ENCODE measurements at places on chromosomes 1 and 21.

- DNase-seq: no peak
These were observed 64.6 kb upstream of the LRP8 start for GRCh38 chr1:53392460-53392859.

GRCh38 chr1:61091455-61091854 lies 9.1 kb downstream of the NFIA start:
- DNase-seq: no peak

- DNase-seq: no peak
These were observed 74.7 kb upstream of the NGF start for GRCh38 chr1:115412733-115413132.

DNA sequence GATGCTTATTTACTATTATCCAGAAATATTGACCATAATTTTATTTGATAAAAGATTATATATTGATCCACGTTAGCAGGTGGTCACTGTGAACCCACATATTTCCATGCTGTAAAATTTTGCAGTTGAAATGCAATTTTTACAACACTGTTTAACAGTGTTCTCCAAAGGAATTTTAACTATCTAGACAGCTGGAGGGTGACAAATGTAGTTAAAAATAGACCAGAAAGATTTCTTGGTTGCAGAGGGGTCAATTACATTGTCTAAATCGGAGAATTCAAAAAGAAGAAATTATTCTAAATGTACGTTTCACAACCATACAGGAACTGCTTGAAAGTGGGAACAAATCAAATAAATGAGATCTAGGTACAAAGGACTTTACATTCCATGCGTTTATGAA lies 625.2 kb upstream of the NCAM2 start:
- DNase-seq: no peak

GRCh38 chr1:204828352-204828850 lies 42.3 kb upstream of the NFASC start:
- peak; percentile 2 for DNase-seq

DNA sequence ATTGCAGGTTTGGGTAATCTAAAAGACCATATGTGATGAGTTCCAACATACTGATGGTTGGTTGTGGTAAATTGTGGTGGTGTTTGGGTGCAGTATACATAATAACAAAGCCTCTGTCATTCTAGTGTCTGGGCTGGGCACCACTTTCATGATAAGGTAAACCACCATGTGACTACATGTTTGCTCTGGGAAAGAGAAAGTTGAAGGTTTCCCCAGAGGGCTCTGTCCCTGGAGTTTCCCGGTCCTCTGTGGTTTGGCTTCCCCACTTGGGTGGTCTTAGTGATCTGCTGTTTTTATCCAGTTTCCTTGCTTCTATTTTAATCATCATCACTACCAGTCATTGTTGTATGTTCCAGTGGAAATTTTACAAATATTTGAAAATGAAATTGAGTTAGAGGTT lies 55.9 kb upstream of the TSPAN2 start:
- DNase-seq: no peak

Data from brain microvascular endothelial cell (primary cell).